DMS153 (cell line): ENCODE measurements at places on chromosomes 13 and 19.
A peak's percentile ranks its signal among the peaks of the same experiment; 100 is the strongest.

DNA sequence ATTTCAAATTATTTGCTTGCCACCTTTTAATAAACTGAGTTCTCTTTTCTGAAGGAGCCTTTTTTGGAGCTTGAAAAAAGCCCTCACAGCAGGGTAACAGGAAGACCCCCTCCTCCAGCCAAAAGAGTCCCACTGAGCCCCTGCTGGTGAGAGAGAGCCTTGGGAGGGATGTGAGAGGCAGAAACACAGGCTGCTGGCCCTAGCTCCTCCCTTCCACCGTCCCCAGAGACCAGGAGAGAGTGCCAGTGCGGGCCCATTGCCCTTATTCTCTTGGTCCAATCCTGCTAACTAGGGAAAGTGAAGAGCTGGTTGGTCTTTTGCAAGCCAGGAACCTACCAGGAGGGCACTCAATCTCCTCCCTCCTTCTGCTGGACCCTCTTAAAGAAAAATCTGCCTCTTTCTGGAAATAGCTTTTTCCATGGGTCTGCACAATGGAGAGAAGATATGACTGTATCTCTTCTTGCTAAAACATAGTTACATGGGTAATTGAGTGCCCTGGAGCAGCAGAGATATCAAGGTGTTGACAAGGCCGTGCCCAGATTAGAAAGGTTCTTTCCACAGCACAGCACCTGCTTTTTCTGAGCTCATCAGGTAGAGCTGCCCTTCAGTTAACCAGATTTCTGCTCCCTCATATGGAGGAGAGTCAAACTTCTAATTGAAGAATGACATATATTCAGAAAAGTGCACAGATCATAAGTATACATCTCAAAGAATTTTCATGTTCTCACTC is 113.9 kb downstream of the LRCH1 start:
- no peak for DNase-seq

GRCh38 chr19:4124638-4125037 is 716 bp upstream of the MAP2K2 start:
- no peak for DNase-seq

DNA sequence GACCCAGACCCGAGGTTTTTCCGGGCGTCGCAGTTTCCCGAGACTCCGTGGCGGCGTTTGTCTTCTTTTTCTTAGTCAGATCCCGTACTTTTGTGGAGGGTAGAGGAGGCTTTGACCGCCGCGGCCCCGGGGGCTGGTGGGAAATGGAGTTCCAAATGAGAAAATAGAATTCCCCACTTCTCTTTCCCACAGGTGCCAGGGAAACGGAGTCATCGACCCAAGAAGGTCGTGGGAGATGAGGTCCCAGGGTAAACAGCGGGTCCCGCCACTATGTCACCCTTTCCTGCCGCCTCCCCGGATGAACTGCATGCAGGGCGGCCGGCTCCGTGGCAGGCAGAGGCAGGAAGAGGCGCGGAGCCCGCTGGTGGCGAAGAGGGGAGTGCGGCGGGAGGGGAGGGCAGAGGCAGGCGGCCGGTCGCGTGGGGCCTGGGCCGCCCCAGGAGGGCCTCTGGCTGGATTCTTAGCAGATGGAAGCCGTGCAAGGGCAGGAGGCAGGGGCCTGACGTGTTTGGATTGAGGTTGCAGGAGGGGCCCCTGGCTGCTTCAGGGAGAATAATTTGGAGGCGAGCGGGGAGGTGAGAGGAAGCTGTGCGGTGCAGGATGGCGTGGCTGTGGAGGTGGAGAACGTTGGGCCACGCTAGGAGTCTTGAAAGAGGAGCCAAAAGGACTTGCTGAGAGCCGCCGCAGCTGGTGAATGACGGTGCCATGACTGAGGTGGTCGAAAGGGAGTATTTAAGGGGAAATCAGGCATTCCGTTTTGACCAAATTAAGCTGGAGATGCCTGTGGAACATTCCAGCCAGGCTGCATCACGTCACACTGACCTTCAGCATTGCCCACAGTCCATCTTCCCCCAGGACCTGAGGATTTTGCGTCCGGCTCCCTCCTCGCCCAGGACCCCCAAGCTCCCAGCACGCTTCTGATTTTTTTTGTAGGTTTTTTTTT is 11.7 kb downstream of the CYTH2 start:
- no peak for DNase-seq

- no peak for DNase-seq
These were observed 59.8 kb downstream of the TRPM4 start for GRCh38 chr19:49217382-49217781.

GRCh38 chr13:22934744-22935523 is 245.8 kb upstream of the SGCG start:
- DNase-seq = no peak

DNA sequence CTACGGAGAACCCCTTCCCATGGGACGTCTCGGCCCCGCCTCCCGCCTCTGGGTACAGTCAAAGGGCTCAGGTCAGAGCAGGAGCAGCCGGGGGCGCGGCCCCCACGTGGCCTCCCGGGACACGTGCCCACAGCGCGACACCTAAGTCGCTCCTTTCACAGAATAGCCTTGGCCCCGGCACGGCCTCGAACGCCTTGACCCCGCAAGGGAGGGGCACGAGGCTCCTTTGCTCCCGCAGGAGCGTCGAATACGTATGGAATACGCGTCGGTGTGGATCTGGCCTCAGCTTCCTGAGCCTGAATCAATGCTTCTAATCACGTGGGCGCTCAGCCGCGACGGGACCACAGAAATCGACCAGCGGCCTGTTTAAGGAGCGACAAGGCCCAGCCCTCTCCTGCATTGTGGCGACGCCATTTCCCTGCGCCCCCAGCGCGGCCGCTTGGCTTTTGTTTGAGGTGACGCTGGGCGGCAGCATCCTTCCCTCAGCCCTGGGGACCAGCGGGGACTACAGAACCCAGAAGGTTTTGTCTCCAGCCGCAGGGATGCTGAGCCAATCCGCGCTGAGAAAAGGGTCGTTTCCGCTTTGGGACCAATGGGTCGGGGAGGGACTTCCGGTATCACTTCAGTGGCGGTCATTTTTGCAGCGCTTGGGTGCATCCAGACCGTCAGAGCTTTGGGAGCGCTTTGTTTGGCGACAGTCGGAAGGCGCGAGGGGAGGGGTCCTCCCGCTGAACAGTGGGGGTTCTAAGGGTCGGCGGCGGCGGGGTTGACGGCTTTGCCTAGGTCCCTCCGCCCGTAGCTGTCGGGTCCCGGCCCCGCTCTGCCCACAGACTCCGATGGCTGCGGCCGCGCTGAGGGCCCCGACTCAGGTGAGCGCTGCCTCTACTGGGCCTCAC is at the start of gene ZIK1:
TSS of gene ZIK1 (plus strand) at position 625 of the 896 bp plus-strand sequence. CDS start at position 837, 212 bp downstream.
- peak; percentile 68 for DNase-seq

- peak; percentile 82 for DNase-seq
These were observed at the start of gene PNPLA6 for GRCh38 chr19:7535047-7535997. Gene PNPLA6, plus strand, starts transcription at chr19:7535717. Its CDS starts 72 bp downstream, at chr19:7535789.

GRCh38 chr13:96141032-96141431 is 51.1 kb downstream of the HS6ST3 start:
- DNase-seq = peak; percentile 0

DNA sequence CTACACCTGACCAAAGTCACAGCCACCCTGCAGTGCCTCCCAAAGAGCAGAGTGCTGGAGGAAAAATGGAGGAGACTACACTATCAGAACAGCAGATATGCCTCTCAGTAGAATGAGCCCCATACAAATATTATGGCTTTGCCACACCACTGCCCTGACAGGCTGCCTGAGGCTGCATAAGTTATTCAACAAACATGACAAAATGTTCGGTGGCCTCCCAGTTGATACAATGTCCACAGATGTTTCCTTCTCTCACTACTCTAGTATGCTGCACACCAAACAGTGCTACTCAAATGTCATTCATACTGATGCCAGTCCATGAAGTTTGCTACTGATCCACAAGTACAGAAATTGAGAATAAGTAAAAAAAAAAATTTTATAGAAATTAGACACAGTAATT is 41.0 kb downstream of the N4BP2L2 start:
- DNase-seq = no peak

- no peak for DNase-seq
These were observed 22.1 kb downstream of the UPF1 start for GRCh38 chr19:18853755-18854427.

GRCh38 chr19:52398081-52398441 is 412 bp downstream of the ZNF528 start:
- DNase-seq = no peak

- no peak for DNase-seq
These were observed 152.0 kb upstream of the SLC10A2 start for GRCh38 chr13:103218253-103218652.

DNA sequence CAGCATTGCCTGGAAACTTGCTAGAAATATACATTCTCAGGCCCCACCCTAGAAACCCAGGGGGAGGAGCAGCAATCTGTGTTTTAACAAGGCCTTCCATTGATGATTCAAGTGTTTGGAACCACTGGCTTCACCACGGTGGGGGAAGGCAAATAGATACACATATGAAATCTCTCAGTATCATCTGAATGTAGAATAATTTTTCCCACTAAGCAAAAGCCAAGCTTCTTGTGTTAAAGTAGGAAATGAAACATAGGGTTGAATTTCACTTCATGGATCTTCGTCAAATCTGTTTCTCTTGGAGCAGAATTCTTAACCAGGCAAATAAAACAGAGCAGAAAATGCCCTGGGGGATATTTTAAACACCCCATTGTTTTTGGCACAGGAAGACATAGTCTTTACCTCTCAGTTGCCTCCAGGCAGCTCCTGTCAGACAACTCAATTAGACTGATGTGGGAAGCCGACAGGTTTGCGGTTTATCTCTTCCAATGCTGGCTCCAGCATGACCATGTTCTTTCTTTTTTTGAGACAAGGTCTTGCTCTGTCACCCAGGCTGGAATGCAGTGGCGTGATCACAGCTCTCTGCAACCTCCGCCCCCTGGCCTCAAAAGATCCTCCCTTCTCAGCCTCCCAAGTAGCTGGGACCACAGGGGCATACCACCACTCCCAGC is 213.0 kb downstream of the FOXO1 start:
- no peak for DNase-seq

DNA sequence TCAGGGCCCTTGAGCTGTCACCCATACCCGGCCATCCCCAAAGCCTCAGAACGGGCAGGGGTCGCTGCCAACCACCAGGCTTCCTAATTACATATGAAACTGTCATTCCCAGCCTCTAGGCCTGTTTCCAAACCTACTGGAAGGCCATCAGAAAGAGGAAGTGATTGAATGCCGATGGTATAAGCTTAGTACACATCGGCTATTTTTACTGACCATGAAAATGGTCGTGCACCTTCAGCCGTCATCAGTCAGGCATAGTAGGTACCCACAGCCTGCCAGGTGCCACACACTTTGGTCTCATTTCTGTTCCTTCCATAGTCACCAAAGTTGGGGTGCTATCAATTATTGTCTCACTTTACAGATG is 10.2 kb downstream of the KRI1 start:
- DNase-seq = no peak

- DNase-seq = peak; percentile 74
These were observed 2.7 kb upstream of the GNA15 start for GRCh38 chr19:3132971-3133792.

- DNase-seq = no peak
These were observed 16.8 kb downstream of the MBNL2 start for GRCh38 chr13:97238883-97239282.

- no peak for DNase-seq
These were observed 111.5 kb downstream of the TEX26 start for GRCh38 chr13:31043957-31044356.

DNA sequence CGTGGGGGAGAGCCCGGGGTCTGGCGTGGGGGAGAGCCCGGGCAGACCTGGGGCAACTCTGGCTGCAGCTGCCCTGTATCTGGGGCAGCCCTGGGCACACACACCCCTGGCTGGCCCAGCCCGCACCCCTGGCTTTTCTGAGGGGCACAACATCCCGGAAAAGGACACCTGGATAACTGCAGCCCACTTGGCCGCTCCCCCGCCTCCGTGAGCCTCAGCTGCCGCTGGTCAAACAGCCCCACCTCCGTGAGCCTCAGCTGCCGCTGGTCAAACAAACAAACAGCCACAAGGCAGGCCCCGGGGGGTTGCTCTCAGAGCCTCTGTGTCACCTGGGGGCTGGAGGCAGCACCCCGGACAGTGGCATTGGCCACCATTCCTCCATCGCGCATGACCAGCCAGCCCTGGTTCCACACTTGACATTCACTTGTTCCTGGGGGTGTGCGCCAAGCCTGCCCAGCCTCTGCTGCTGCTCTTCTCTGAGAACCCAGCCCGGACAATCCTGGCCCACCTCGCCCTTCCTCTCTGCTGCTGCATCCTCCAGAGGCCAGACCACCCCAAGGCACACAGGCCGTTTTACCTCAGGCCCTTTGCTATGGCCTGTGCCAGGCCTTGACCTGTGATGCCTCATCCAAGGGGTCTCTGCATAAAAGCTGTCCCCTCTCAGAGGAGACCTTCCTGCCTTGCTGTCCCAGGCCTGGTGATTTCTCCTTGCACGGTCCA is 19.9 kb downstream of the CEBPG start:
- no peak for DNase-seq

DNA sequence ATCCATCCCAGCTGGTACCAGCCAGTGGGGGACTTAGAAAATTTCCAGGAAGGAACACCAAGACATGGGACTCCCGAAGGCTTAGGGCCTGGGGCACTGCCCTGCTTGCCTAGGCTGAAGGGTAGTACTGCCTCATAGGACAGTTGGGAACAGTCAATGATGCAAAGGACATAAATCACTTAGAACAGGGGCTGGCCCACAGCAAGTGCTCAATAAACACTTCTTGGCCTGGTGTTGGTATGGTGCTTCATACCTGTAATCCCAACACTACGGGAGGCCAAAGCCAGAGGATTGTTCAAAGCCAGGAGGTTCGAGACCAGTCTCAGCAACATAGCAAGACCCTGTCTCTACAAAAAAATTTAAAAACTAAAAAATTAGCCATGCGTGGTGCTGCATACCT is 5.8 kb downstream of the KEAP1 start:
- no peak for DNase-seq

DNA sequence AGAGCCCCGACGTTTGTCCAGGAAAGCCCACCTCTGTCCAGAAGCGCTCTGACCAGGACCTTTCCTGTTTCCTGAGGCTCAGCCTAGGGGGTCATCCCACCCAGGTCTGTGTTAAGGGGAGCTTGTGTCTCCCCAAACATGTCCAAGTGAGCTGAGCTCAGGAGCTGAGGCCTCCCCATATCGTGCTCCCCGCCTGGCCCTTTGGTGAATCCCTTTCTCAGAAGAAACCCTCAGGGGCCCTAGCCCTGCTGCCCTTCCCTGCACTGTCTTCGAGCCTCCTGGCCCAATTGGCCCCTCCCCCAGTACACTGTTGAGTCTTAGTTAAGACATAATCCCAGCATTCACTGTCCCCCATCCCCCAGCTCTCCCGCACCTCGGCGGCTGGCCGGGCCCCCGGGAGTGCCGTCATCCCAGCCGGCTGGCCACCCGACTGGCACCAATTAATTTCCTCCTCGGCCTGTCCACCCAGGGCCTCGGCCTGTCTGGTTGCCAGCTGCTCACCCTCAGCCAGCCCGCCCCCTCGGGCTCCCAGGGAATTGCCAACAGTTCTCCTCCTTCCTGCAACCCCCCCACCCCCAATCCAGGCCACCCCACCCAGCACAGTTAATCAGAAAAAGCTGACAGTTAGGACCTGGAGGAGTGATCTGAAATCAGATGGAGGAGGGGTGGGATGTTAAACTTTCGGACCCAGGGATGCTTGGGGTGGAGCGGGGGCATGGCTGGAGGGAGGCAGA is 13.6 kb downstream of the IER2 start:
- peak; percentile 14 for DNase-seq

- DNase-seq = no peak
These were observed 36.1 kb downstream of the CRTC1 start for GRCh38 chr19:18719541-18719940.

GRCh38 chr13:22138947-22139346 is 468.1 kb downstream of the FGF9 start:
- no peak for DNase-seq
